ENCODE measurements at places on chromosomes 7 and 10.

- no peak for DNase-seq
Measured at GRCh38 chr10:121088524-121088923, 237.4 kb downstream of the WDR11 start.

DNA sequence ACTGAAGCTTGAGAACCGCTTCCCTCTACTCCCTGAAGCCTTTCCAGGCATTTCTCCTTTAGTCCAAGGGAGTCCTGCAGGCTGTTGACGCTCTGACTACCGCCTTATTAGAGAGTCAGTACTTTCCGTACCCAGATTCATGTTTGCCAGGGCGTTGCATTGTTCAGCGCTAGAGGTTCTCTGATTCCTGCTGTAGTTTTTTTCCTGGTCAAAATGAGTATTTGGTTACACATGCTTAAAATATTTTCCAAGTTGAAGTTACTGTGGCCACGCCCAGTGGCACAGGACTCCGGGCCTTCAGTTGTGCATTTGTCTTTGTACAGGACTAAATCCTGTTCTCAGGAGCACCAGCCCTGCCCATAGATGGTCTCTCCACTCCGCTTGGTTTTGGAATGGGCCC lies 7.9 kb downstream of the MTURN start:
- DNase-seq: peak; percentile 43

GRCh38 chr10:24804956-24805355 lies 81.3 kb upstream of the ARHGAP21 start:
- no peak for DNase-seq

- DNase-seq: peak; percentile 86
Measured at GRCh38 chr7:13327669-13328068, 640.2 kb downstream of the ARL4A start.

GRCh38 chr7:26525398-26526264 lies 234.0 kb downstream of the SNX10 start:
- DNase-seq: no peak

All from fibroblast of lung (primary cell).